ENCODE measurements at places on chromosomes 16 and 17.

GRCh38 chr17:74635418-74635817, 11.9 kb upstream of the CD300E start:
- no peak for DNase-seq

DNA sequence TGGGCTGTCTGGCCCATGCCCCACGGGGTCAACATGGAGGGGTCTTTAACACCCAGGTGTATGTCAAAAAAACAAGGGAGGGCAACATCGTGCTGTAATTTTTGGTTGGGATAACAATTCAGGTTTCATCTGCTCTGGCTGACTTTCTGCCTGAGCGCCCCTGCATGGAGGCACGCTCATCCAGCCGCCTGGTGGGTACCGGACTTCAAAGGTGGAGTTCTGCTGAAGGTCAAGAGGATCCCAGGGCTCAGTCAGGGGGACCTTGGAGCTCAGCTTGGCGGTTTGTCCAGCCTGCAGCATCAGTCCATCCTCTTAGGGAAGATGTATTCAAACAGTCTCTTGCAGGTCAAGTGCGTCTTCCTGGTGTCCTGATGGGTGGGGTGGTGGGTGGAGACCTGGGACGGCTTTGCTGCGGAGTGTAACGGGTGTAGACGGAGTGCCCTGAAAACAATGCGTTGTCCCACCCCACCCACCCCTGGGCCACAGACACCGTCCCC, 5.4 kb upstream of the SGF29 start:
- no peak for DNase-seq

DNA sequence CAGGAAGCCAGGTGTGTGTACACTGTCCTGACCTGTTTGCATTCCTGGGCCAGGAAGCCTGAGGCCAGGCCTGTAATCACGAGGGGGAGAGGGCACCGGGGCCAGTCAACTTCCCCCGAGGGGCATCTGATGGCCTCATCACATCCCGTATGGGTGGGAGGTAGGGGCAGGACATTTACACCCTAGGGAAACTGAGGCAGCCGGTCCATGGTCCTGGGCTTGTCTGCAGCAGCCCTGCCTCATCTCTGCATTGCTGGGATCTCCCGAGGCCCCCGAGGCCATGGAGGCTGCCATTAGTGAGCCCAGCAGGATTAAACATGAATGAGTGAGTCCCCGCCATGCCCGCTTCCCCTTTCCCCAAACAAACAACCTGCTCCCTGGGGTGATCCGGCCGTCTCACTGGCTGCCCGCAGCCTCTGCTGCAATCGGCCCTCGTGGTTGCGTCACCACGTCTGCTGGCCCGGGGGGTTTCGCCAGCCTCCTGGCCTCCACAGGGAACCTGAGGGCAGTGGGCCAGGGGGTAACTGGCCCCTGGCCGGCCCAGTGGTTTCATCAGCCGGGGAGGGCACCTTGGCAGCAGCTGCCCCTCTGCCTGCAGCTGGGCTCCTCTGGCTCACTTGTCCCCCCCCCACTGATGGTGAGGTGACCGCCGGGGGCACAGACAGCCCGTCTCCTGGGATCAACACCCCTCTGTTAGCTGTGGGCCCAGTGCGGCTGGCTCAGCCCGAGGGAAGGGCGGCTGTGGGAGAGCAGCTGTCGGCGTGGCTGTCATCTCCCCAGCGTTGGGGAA, 88.3 kb upstream of the GSE1 start:
- DNase-seq, result no peak

DNA sequence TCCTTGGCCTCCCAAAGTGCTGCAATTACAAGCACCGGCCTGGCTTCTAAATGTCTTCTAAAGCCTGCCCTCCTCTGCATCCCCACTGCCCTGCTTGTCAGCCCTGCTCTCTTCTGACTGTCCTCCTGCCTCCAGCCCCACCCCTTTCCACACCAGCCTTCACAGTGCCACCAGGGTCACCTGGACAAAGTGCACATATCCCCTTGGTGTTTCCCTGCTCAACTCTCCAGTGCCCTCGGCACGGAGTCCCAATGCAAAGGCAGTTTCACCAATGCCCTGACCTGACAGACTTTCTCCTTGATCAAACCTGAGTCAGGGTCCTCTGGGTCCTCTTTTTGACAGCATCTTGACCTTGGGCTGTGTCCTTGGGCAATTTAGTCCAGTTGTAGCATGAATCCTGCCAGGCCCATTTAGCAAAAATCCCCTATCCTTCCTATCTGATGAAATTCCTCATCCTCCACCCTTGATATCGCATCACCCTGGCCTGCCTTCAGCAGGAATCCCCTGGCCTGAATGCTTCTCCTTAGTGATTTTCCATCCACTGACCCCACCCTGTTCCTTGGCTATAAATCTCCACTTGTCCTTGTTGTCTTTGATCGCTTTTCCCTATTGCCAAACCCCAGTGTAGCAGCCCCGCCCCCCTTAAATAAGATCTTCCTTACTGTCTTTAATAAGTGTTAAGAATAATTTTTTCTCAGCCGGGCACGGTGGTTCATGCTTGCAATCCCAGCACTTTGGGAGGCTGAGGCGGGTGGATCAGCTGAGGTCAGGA, 42.7 kb upstream of the ETV4 start:
- no peak for DNase-seq

- DNase-seq, result no peak
These were observed 9.4 kb downstream of the CPNE7 start for GRCh38 chr16:89584768-89585549.

DNA sequence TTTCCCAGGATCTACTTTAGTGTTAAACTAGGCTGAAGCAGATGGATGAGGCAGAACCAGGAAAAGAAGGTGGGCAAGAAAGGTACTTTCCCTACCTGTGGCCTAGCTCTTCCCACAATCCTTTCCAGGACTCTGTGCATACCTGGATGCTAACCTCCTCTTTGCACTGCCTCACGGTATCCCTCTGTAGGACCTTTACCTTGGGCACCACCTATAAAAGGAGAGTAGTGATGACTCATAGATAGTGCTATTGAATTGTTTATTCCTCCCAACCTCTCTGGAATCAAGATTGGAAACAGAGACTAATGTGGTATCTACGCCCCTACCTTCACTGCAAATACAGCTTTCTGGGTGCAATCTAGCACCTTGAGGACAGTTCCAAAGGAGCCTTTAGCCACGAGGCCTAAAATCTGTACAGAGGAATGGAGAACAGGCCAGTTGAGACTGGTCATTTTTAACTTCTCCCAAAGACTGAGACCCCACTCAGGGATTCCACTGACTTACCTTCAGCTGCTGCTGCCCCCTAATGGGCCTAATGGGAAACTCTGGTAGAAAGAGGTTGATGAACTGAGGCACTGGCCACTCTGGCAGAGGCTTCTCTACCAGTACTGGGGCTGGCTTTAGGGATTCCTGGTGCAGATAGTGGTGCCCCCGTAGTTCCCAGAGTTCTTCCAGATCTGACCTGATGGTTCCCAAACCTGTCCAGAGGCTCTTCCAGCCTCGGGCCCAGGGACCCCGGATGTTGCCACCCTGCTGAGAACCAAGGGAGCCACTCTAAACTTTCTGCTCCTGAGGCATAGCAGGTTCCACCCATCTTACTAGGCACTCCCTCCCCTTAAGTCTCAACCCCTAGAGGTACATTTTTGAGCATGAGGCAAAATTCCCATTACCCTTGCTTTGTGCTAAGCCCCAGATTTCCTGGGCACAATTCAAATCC, 781 bp downstream of the RSKR start:
- no peak for DNase-seq

GRCh38 chr17:17971431-17972125, 622 bp downstream of the TOM1L2 start:
- no peak for DNase-seq
